ENCODE measurements at places on chromosomes 2 and 18.

- H3K4me1 ChIP-seq = peaks cover 4% of the 10 kb centered on the region
- DNase-seq = no peak
- peak within 1 kb of the TSS; percentile 64 for H3K4me3 ChIP-seq
- H3K27ac ChIP-seq = peak within 1 kb of the TSS; percentile 91
- H3K36me3 ChIP-seq = no peaks in the 10 kb centered on the region
- no peaks in the 10 kb centered on the region for H3K27me3 ChIP-seq
Measured at GRCh38 chr18:11981192-11981542, at the start of gene IMPA2. TSS of gene IMPA2 (plus strand) at chr18:11981507. CDS start at chr18:11981670, 163 bp downstream.

DNA sequence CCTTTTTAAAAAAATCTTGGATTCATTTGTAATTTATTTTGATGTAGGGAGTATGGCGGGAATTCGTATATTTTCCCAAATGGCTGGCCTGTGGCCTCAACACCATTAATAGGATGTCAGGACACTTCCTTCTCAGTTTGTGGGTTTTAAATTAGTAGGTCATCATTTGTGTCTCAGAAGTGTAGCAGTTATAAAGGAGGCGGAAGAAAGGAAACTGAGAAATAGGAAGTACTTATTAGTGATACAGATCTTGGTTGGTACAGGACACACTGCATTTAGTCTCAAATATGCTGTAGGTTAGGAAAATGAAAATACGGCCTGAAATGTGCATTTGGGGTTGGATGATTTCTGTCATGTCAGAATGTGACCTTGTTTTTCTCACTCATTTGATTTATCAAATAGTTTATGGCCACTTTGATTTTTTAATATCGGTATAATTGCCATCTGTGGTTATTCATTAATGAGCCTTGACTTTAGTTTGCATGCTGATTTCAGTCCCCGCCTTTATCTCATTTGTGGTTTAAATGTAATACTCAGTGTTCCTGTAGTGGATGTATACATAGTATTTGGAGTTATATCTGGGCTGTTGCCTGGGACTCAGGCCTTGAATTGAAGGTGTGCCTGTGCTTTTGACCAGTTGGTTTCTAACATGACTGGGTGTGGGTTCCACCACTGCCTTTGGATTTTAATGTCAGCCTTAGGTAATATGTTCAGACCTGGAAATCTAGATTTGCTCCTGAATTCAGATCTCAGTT, 31.4 kb downstream of the ZCCHC2 start:
- peak overlapping the region; percentile 21 for H3K27ac ChIP-seq
- DNase-seq = no peak
- no peaks in the 10 kb centered on the region for H3K36me3 ChIP-seq
- no peaks in the 10 kb centered on the region for H3K27me3 ChIP-seq

- no peak for DNase-seq
- H3K4me1 ChIP-seq = peaks cover 6% of the 10 kb centered on the region
- no peak overlapping the region for H3K4me3 ChIP-seq
- no peak overlapping the region for H3K27ac ChIP-seq
- no peaks in the 10 kb centered on the region for H3K36me3 ChIP-seq
Measured at GRCh38 chr2:127504552-127505430, 21.5 kb downstream of the IWS1 start.

- DNase-seq = no peak
- H3K36me3 ChIP-seq = no peaks in the 10 kb centered on the region
- no peaks in the 10 kb centered on the region for H3K27me3 ChIP-seq
Measured at GRCh38 chr2:154143105-154143504, 271.4 kb downstream of the GALNT13 start.

- H3K27me3 ChIP-seq = no peaks in the 10 kb centered on the region
- peak; percentile 51 for DNase-seq
- peaks cover 59% of the 10 kb centered on the region for H3K4me1 ChIP-seq
- peak overlapping the region; percentile 12 for H3K4me3 ChIP-seq
- no peaks in the 10 kb centered on the region for H3K36me3 ChIP-seq
- H3K27ac ChIP-seq = no peak overlapping the region
Measured at GRCh38 chr2:161418715-161419637, 2.9 kb downstream of the TBR1 start.

DNA sequence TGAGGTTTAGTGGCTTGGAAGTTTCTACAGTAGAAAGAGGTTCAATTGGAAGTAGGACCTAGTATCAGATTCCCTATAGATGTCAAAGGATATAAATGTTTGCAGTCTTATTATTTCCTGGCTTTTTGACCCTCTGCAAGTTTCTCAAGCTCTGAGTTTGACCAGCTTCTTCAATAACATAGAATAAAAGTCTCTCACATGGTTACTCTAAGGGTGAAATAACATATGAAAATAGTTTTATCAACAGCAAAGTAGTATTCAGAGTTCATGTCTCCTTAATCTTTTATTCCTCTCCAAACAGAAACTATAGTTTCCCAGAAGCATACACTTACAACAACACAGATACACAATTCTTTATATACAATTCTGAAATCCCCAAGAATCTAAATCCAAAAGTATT, 132.9 kb upstream of the RND3 start:
- no peak for DNase-seq
- H3K27ac ChIP-seq = no peak overlapping the region
- no peaks in the 10 kb centered on the region for H3K36me3 ChIP-seq
- no peaks in the 10 kb centered on the region for H3K27me3 ChIP-seq
- no peak overlapping the region for H3K4me3 ChIP-seq
- no peaks in the 10 kb centered on the region for H3K4me1 ChIP-seq

- H3K4me3 ChIP-seq = no peak overlapping the region
- no peaks in the 10 kb centered on the region for H3K4me1 ChIP-seq
- H3K27ac ChIP-seq = no peak overlapping the region
- H3K36me3 ChIP-seq = no peaks in the 10 kb centered on the region
- no peak for DNase-seq
Measured at GRCh38 chr2:8215982-8216381, 465.9 kb upstream of the ID2 start.

GRCh38 chr2:98452396-98453027, 7.9 kb downstream of the INPP4A start:
- H3K4me3 ChIP-seq = no peak overlapping the region
- no peaks in the 10 kb centered on the region for H3K4me1 ChIP-seq
- no peak for DNase-seq
- no peaks in the 10 kb centered on the region for H3K36me3 ChIP-seq
- no peak overlapping the region for H3K27ac ChIP-seq

- no peaks in the 10 kb centered on the region for H3K27me3 ChIP-seq
- H3K4me3 ChIP-seq = no peak overlapping the region
- H3K36me3 ChIP-seq = no peaks in the 10 kb centered on the region
- DNase-seq = no peak
Measured at GRCh38 chr2:37984589-37984988, 59.5 kb downstream of the RMDN2 start.

DNA sequence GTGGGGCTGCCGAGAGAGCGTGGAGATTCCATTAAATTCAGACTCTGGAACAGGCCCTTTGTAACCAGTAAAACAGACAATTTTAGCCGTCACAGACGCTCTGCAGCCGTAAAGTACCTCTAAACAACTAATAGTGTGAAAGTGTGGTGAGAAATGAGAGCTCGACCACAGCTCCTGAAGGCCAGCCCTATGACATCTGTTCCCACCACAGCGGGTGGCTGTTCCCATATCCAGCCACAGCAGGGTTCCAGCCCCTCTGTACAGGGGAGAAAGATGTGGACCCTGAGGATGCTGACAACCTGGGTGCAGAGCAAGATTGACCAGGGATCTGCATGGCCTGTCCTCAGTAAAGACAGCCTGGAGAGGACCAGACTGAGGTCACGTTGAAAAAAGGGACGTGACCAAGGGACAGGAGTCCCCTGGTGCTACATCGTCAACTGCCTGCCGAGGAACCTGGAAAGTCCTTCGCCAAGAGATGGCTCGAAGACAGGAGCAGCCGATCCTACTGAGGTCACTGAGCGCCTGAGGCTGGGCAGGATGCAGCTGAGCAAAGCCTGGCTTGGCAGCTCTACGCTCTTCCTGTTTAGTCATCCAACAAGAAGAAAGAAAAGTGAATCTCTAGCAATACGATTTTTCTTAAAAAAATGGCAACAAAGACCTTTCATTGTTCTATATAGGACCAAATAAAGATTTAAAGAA, 831.7 kb downstream of the RNF144A start:
- H3K27ac ChIP-seq = peak overlapping the region; percentile 48
- H3K4me1 ChIP-seq = no peaks in the 10 kb centered on the region
- H3K4me3 ChIP-seq = no peak overlapping the region
- H3K36me3 ChIP-seq = no peaks in the 10 kb centered on the region

GRCh38 chr2:192749611-192750200, 555.0 kb upstream of the TMEFF2 start:
- no peak for DNase-seq
- no peak overlapping the region for H3K4me3 ChIP-seq
- H3K27ac ChIP-seq = no peak overlapping the region
- H3K27me3 ChIP-seq = no peaks in the 10 kb centered on the region
- H3K4me1 ChIP-seq = no peaks in the 10 kb centered on the region
- no peaks in the 10 kb centered on the region for H3K36me3 ChIP-seq

- no peaks in the 10 kb centered on the region for H3K36me3 ChIP-seq
- H3K27me3 ChIP-seq = no peaks in the 10 kb centered on the region
- H3K4me1 ChIP-seq = no peaks in the 10 kb centered on the region
- H3K4me3 ChIP-seq = no peak overlapping the region
Measured at GRCh38 chr2:172103471-172104272, 972 bp upstream of the DLX2 start.

DNA sequence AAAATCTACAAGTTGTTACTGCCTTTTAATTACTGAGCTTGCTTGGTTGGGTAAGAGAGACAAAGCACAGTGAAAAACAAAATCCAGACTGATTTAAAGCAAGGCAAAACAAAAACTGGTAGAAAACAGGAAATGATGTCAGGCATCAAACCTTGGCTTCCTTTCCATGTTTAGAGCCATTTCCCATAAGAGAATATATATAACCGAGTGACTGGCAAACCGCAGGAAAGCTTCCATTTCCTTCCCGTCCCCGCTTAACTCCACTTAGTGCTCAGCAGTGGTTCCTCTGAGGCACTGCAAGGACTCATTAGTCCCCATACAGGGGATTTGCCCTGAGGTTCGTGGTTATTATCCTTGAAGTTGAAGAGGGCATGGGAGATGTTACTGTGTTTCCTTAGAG, 446.3 kb downstream of the LPIN1 start:
- no peaks in the 10 kb centered on the region for H3K4me1 ChIP-seq
- no peaks in the 10 kb centered on the region for H3K27me3 ChIP-seq
- no peaks in the 10 kb centered on the region for H3K36me3 ChIP-seq
- H3K27ac ChIP-seq = no peak overlapping the region

GRCh38 chr2:168801961-168802858, at the start of gene NOSTRIN:
TSS of gene NOSTRIN (plus strand) at chr2:168802637. CDS start at chr2:168802647, 10 bp downstream.
- no peaks in the 10 kb centered on the region for H3K4me1 ChIP-seq
- H3K27me3 ChIP-seq = no peaks in the 10 kb centered on the region
- no peak within 1 kb of the TSS for H3K27ac ChIP-seq
- peak within 1 kb of the TSS; percentile 47 for H3K4me3 ChIP-seq
- peak; percentile 66 for DNase-seq
- no peaks in the 10 kb centered on the region for H3K36me3 ChIP-seq

GRCh38 chr2:186950694-186951093, 101.7 kb upstream of the ZSWIM2 start:
- no peak overlapping the region for H3K4me3 ChIP-seq
- no peaks in the 10 kb centered on the region for H3K4me1 ChIP-seq
- no peaks in the 10 kb centered on the region for H3K36me3 ChIP-seq
- DNase-seq = no peak

- H3K4me3 ChIP-seq = no peak overlapping the region
- DNase-seq = no peak
Measured at GRCh38 chr18:40473221-40474029, 1481.6 kb upstream of the PIK3C3 start.

DNA sequence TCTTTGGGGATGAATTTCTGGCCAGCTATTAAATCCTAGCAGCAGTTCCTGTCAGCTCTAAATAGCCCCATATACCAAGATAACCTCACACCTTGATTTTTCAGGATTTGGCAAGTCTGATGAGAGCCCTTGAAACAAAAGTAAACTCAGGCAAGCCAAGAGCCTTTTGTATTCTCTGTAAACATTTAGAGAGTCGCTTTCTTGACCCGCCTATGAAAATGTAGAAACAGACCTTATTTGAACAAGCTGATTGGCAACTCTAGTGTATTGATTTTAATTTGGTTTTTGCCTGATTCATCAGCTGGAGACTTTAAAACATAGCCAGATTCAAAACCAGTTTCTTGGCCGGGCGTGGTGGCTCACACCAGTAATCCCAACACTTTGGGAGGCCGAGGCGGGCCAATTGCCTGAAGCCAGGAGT, 43.4 kb downstream of the CABLES1 start:
- DNase-seq = no peak
- no peaks in the 10 kb centered on the region for H3K36me3 ChIP-seq
- H3K4me3 ChIP-seq = no peak overlapping the region
- no peaks in the 10 kb centered on the region for H3K4me1 ChIP-seq
- no peaks in the 10 kb centered on the region for H3K27me3 ChIP-seq

DNA sequence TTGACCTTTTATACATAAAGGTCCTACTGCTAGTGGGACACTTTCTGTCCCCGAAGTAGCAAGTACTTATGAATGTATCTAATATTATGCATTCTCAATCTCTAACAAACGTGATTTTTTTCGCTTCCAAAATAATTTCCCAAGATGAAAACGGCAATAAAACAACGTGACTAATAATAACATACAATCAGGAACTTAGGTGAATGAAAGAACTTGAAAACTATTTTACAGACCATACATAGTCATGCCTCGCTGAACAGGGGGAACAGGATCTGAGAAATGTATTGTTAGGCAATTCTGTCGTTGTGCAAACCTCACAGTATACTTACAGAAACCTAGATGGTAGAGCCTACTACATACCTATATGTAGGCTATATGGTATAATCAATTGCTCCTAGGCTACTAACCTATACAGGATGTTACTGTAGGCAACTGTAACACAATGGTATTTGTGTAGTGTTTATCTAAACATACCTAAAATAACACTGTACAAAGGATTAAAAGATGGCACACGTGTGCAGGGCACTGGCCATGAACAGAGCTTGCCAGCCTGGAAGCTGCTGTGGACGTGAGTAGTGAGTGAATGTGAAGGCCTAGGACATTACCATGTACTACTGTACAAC, 2.5 kb downstream of the RTN4 start:
- H3K36me3 ChIP-seq = no peaks in the 10 kb centered on the region
- DNase-seq = no peak
- no peaks in the 10 kb centered on the region for H3K4me1 ChIP-seq

DNA sequence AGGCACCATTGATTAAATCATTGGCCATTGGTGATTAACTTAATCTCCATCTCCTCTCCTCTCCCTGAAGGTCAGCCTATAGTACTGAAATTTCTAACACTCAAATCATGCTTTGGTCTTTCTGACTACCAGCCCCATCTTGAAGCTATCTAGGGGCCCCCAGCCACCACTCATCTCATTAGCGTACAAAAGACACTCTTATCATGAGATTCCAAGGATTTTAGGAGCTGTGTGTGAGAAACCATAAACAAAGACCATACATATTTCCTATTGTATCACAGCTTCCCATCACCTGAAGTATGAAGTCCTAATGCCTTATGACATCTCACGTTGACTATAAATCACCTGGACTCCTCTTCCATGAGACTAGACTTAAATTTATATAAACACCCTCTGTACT, 94.0 kb upstream of the B3GNT2 start:
- H3K27ac ChIP-seq = no peak overlapping the region
- no peaks in the 10 kb centered on the region for H3K36me3 ChIP-seq
- H3K4me1 ChIP-seq = no peaks in the 10 kb centered on the region
- DNase-seq = no peak
- no peaks in the 10 kb centered on the region for H3K27me3 ChIP-seq

- H3K4me3 ChIP-seq = no peak overlapping the region
- no peaks in the 10 kb centered on the region for H3K36me3 ChIP-seq
- no peak overlapping the region for H3K27ac ChIP-seq
- no peak for DNase-seq
Measured at GRCh38 chr18:8810157-8810556, 104.8 kb downstream of the MTCL1 start.

- DNase-seq = no peak
- H3K27me3 ChIP-seq = no peaks in the 10 kb centered on the region
- no peaks in the 10 kb centered on the region for H3K36me3 ChIP-seq
- H3K27ac ChIP-seq = no peak overlapping the region
Measured at GRCh38 chr2:155547571-155547970, 785.0 kb downstream of the NR4A2 start.
